ENCODE measurements at places on chromosomes 13 and 19.

GRCh38 chr13:109867766-109868165 is 81.4 kb upstream of the IRS2 start:
- DNase-seq, result no peak

DNA sequence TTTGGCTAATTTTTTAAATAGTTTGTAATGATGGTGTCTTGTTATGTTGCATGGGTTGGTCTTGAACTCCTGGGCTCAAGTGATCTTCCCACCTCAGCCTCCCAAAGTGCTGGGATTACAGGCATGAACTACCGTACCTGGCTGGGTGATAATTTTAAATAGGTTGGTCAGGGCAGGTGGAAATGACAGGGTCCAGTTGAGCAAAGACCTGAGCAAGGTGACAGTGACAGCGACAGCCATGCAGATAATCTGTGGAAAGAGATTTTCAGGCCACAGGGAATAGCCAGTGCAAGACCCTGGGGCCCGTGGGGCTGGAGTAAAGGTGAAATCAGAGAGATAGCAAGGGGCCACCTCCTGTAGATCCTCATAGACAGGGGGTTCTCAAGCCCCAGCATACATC is 3.5 kb downstream of the SPACA6 start:
- no peak for DNase-seq

DNA sequence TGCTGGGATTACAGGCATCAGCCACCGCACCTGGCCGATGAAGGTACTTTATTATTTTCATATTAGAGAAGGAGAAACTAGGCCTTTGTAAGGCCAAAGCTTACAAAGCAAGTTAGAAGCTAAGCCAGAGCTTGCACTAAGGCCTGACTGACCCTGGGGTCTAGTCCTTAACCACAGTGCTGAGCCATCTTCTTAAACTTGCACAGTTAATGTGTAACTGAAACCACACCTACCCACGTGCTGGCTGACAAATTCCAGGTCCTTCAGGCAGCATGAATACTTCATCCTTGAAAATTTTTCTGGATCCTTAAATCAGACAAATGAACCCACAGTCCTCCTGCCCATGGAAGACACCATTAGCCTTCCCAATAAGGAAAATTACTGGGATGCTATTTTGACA is 880.6 kb downstream of the UQCRFS1 start:
- DNase-seq, result no peak

DNA sequence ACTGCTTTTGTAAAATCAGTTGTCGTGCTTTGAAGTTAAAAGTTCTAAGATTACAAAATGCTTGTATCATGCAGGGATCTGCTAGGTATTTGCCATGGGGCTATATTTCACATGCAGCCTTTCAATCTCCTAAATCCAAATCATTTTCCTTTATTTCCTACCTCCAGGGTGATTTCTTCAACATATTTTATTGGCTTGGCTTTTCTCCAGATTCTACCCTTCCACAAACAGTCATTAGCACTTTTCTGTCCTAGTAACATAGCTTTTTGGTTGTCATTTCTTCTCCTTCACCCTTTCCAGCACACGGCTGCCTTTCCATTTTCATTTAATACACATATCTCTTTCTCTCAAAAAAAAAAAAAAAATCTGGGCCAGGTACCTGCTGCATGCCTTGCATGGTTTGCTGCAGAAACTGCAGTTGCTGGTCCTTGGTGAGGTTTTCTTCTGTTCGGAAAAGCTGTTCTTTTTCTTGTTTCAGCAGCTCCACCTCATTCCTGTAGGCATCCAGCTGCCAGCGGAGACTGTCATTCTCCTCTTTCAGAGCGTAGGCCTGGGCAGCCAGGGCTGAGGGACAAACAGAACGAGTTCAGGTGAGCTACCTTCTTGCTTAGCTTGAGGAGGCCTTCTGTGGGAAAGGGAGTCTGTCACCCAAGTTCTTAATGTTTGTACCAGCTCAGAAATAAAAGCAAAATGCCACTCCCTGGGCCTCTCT is 274.7 kb downstream of the DNAJC15 start:
- DNase-seq, result no peak

GRCh38 chr19:14059093-14059480 is 2.8 kb downstream of the PALM3 start:
- peak; percentile 78 for DNase-seq

GRCh38 chr19:43318796-43319314 is 34.6 kb upstream of the CD177 start:
- DNase-seq, result no peak

DNA sequence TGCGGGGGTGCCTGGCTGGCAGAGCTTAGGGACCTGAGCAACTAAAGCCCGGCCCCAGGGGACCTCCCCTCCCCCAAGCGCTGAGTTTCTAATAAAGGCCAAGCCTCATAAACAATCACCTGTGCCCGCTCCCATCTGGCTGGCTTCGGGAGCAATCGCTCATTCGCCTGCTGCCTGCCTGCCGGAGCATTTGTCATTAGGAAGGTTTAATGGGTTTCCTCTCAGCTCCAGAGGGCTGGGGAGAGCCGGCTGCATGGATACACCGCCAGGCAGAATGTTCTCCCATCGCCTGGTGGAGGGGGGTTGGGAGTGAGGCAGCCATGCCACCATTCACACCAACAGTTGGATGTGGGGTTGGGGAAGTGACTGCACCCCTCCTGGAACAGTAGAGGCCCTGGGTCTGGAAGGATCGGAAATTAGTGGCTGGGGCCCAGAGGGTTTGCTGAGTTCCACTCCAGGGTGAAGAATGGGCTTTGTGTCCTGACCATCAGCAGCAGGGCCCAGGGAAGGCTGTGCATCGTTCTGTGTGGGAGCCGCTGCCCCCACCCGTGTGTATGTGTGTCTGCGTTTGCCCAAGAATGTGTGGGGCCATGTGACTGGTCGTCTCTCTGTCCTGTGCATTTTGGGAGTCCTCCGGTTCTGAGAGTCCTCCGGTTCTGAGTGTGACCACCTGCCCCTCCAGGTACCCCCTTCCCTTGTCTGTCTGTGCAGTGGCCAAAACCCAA is 15.3 kb downstream of the PIN1 start:
- DNase-seq, result no peak

DNA sequence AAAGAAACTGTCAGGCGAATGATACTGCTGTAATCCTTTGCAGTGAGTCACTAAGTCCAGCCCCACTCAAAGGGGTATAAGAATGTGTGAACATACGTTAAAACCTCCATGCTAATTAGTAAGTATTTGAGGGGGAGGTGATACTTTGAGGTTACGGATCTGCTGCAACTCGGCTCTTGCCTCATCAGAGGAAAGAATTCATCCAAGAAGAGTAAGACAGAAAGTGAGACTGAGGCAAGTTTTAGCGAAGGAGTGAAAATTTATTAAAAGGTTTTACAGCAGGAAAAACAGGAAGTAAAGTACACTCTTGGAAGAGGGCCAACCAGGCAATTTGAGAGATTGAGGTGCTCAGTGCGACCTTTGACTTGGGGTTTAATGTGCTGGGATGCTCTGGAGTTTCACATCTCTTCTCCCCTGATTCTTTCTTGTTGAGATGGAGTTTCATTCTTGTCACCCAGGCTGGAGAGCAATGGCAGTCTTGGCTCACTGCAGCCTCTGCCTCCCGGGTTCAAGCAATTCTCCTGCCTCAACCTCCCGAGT is 9.8 kb downstream of the CLEC4M start:
- peak; percentile 72 for DNase-seq

Measured in OCI-M1 (cell line).